Chondrocyte (in vitro differentiated cells): ENCODE measurements at places on chromosomes 2 and 18. TPM values are rescaled to one million over a fixed set of nuclear protein-coding genes. Genes with fewer than 3 reads are reported as not detected.

DNA sequence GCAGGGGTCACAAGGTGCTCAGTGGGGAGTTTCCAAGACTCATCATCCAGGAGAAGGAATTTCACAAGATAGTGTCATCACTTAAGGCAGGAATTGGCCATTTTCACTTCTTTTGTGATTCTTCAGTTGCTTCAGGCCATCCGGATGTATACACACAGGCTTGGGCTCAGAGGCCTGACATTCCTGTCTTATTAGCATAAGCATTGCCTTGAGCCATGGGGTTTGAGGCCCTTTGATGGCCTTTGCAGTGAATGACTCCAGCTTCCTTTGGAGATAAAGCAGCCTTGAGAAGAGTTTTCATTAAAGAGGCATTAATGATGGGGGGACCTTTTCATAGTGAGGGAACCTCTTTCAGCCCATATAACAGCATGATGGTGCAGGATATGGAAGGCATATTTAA, 366.0 kb upstream of the CNTNAP5 start:
- no peak overlapping the region for H3K27ac ChIP-seq
- peaks cover 4% of the 10 kb centered on the region for H3K36me3 ChIP-seq
- no peaks in the 10 kb centered on the region for H3K27me3 ChIP-seq
- no peak for DNase-seq

DNA sequence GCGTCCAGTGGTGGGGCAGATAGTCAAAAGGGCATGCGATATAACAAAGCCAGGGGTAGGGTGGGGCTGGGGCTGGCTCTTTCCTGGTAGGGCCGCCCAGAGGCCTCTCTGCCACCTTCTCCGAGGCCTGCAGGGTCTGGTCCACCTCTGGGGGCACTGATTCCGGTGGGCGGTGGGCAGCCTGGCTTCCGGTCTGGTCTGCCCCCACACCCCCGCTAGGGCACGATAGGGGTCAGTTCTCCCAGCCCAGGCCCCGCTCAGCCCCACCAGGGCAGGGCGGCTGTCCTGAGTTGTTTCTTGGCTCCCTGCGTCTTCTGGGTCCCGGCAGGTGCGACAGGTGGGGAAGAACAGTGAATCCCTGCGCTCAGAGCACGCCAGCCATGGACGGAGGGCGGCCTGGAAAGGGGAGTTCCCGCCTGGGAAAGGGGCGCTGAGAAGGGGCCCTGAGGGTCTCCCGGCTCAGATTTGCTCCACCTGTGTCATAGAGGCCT, 707 bp upstream of the ERFE start:
- H3K4me3 ChIP-seq = peak overlapping the region; percentile 9
- peaks cover 22% of the 10 kb centered on the region for H3K4me1 ChIP-seq
- no peaks in the 10 kb centered on the region for H3K27me3 ChIP-seq
- H3K27ac ChIP-seq = no peak overlapping the region
- peaks cover 2% of the 10 kb centered on the region for H3K36me3 ChIP-seq
- peak; percentile 91 for DNase-seq

- H3K27me3 ChIP-seq = peaks cover 27% of the 10 kb centered on the region
- no peaks in the 10 kb centered on the region for H3K36me3 ChIP-seq
- H3K27ac ChIP-seq = no peak overlapping the region
- peaks cover 10% of the 10 kb centered on the region for H3K4me1 ChIP-seq
- H3K4me3 ChIP-seq = no peak overlapping the region
- no peak for DNase-seq
Observed at GRCh38 chr2:120348134-120348736, 2.3 kb downstream of the INHBB start.

DNA sequence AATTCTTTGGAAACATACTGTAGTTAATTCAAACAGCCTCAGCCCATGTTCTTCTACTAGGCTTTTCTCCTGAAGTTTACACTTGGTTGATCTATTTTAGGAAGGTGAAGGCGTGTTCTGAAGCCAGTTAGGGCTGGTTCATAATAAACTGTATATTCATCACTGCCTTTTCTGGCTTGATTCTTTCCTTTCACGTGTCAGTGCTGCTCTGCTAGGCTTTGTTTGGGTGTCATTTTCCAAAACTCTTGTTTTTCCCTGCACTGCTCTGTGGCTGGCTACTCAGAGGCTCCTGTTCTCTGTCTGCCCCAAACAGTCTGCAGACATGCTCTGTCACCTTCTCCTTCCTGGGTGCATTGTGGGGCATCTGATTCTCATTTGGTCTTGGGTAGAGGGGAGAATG, 136.1 kb downstream of the PARD3B start:
- peak overlapping the region; percentile 81 for H3K27ac ChIP-seq
- H3K4me1 ChIP-seq = peaks cover 34% of the 10 kb centered on the region
- no peak for DNase-seq

- H3K27ac ChIP-seq = no peak overlapping the region
- no peaks in the 10 kb centered on the region for H3K36me3 ChIP-seq
- DNase-seq = no peak
- H3K4me3 ChIP-seq = no peak overlapping the region
- H3K27me3 ChIP-seq = peaks cover 12% of the 10 kb centered on the region
Observed at GRCh38 chr2:3730646-3731045, 27.3 kb downstream of the DCDC2C start.

- no peaks in the 10 kb centered on the region for H3K4me1 ChIP-seq
- no peak overlapping the region for H3K4me3 ChIP-seq
- H3K36me3 ChIP-seq = peaks cover 10% of the 10 kb centered on the region
- H3K27ac ChIP-seq = no peak overlapping the region
- no peak for DNase-seq
Observed at GRCh38 chr2:97739893-97740245, 26.5 kb downstream of the ZAP70 start.

- no peak overlapping the region for H3K27ac ChIP-seq
- DNase-seq = no peak
- no peaks in the 10 kb centered on the region for H3K36me3 ChIP-seq
- no peaks in the 10 kb centered on the region for H3K4me1 ChIP-seq
Observed at GRCh38 chr2:175579646-175580045, 398.1 kb upstream of the ATP5MC3 start.

DNA sequence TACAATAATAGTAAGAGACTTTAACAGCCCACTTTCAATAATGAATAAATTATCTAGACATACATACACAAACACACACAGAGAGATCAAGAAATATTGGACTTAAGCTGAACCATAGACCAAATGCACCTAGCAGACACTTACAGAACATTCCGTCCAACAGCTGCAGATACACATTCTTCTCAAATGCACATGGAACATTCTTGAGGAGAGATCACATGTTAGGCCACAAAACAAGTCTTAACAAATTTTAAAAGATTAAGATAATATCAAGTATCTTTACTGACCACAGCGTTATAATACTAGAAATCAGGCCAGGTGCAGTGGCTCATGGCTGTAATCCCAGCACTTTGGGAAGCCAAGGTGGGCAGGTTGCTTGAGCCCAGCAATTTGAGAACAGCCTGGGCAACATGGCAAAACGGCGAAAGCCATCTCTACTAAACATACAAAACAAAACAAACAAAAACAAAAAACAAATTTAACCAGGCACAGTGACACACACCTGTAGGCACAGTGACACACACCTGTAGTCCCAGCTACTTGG, 7.4 kb downstream of the CERKL start:
- DNase-seq = no peak
- H3K27me3 ChIP-seq = peaks cover 52% of the 10 kb centered on the region
- H3K36me3 ChIP-seq = no peaks in the 10 kb centered on the region
- no peak overlapping the region for H3K27ac ChIP-seq
- no peak overlapping the region for H3K4me3 ChIP-seq
- H3K4me1 ChIP-seq = no peaks in the 10 kb centered on the region

DNA sequence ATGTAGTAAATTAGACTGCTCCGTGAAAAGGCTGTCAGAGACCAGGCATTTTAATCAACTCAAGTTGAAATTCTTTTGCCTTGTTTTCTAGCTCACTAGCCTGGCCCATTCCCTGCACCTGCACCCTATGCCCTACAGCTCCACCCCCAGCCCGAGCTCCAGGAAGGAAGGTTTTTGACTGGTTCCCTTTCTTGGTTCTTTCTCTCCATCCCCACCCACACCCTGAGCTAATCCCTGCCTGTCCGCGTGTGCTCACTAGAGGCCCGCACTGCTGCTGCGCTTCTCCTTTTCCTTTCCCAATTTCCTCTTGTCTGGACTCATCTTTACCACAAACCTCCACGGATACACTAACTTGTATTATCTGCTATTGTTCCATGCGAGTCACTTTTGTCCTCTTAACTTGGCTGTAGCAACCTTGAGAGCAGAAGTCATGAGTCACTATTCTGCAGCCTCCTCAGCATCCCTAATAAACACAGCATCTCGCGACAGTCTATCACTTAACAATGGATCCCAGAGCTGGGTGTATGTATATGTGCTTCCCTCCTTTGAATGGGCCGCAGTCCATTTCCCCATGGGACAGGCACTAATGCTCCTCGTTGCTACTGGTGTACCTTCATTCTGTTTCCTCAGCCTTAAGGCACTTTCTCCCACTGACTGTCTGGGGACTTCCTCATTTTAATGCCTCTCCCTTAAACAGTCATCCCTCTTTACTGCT, 36.5 kb downstream of the COLEC12 start:
- H3K4me1 ChIP-seq = peaks cover 10% of the 10 kb centered on the region
- H3K27ac ChIP-seq = no peak overlapping the region
- H3K27me3 ChIP-seq = peaks cover 2% of the 10 kb centered on the region
- no peak overlapping the region for H3K4me3 ChIP-seq
- no peak for DNase-seq

DNA sequence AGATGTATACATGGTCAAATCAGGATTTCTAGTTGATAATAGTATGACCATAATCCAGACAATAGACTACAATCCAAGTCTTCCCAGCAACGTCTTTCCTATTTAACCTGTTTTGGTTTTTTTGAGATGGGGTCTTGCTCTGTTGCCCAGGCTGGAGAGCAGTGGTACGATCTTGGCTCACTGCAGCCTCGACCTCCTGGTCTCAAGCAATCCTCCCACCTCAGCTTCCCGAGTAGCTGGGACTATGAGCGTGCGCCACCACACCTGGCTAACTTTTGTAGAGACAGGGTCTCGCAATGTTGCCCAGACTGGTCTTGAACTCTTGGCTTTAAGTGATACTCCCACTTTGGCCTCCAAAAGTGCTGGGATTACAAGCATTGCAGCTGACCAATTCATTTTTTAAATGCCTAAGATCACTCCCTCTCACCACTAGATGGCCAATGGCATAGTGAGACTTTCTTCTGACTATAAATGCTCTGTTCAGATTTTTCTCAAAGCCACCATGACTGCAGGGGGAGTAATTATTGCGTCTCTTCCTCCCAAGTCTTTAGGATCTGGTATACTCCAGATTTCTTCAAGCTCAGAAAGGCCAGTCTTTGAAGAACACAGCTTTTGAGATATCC, 47.6 kb downstream of the HNRNPLL start:
- H3K4me3 ChIP-seq = no peak overlapping the region
- no peaks in the 10 kb centered on the region for H3K4me1 ChIP-seq
- no peak for DNase-seq

GRCh38 chr2:127410871-127411652, 7.2 kb upstream of the PROC start:
- H3K4me3 ChIP-seq = peak overlapping the region; percentile 54
- peaks cover 1% of the 10 kb centered on the region for H3K36me3 ChIP-seq
- DNase-seq = no peak
- H3K27me3 ChIP-seq = no peaks in the 10 kb centered on the region
- H3K4me1 ChIP-seq = peaks cover 85% of the 10 kb centered on the region

DNA sequence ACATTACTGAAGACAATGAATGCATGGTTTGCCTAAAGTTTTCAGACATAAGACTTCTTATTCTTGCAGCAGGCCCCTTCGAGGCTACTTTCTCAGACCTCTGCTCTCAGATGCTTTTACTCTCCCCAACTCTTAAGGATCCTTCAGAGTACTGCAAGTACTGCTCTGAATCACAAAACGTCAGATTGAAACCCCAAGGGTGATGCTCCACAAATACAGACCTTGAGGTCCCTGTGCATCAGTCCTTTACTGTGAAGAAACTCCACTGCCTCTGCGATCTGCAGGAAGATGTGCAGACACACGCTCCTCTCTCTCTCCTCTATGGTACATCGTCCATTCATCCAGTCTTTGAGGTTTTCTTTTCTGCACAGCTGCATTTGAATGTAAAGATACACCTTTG, 52.8 kb downstream of the EIF2AK3 start:
- H3K4me1 ChIP-seq = peaks cover 20% of the 10 kb centered on the region
- no peaks in the 10 kb centered on the region for H3K27me3 ChIP-seq
- no peak overlapping the region for H3K27ac ChIP-seq
- H3K36me3 ChIP-seq = peaks cover 39% of the 10 kb centered on the region
- DNase-seq = no peak
- no peak overlapping the region for H3K4me3 ChIP-seq

- no peaks in the 10 kb centered on the region for H3K4me1 ChIP-seq
- H3K27me3 ChIP-seq = no peaks in the 10 kb centered on the region
- H3K4me3 ChIP-seq = no peak overlapping the region
- H3K36me3 ChIP-seq = no peaks in the 10 kb centered on the region
Observed at GRCh38 chr2:66073172-66073571, 361.8 kb upstream of the MEIS1 start.

Gene SP5
- not detected in 3 replicates for total RNA-seq

- peaks cover 5% of the 10 kb centered on the region for H3K27me3 ChIP-seq
- no peak for DNase-seq
- no peak overlapping the region for H3K4me3 ChIP-seq
- H3K27ac ChIP-seq = no peak overlapping the region
- no peaks in the 10 kb centered on the region for H3K36me3 ChIP-seq
Observed at GRCh38 chr18:59514203-59514602, 155.1 kb upstream of the LMAN1 start.

DNA sequence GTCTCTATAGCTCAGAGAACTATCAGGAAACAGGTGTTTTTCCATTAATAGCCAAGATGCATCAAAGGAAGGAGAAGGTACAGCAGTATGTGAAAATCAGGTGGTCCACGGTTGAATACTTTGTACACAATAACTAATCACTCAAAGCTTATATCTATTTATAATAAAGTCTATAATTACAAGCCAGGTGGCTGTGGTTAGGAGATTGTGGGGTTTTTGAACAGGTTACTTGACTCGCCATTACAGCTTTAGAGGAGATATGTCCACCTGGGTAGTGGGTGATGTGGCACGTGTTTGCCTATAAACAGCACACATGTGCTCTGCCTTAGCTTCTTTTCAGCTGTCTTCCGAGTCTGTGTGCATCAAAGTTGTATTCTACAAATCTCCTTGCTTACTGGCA, 892.2 kb upstream of the ZEB2 start:
- H3K4me1 ChIP-seq = peaks cover 20% of the 10 kb centered on the region
- no peak overlapping the region for H3K4me3 ChIP-seq
- no peaks in the 10 kb centered on the region for H3K27me3 ChIP-seq
- no peak for DNase-seq
- no peak overlapping the region for H3K27ac ChIP-seq

- no peak overlapping the region for H3K27ac ChIP-seq
- H3K4me1 ChIP-seq = no peaks in the 10 kb centered on the region
- H3K36me3 ChIP-seq = no peaks in the 10 kb centered on the region
- H3K27me3 ChIP-seq = peaks cover 13% of the 10 kb centered on the region
- DNase-seq = no peak
Observed at GRCh38 chr18:13835202-13835601, 11.3 kb downstream of the MC5R start.

- H3K36me3 ChIP-seq = no peaks in the 10 kb centered on the region
- H3K27me3 ChIP-seq = peaks cover 3% of the 10 kb centered on the region
- peak overlapping the region; percentile 56 for H3K27ac ChIP-seq
- no peak for DNase-seq
- peaks cover 35% of the 10 kb centered on the region for H3K4me1 ChIP-seq
- H3K4me3 ChIP-seq = peak overlapping the region; percentile 32
Observed at GRCh38 chr2:68828887-68829708, 42.1 kb downstream of the BMP10 start.

Gene CXCR1
- not detected in 3 replicates for total RNA-seq

Gene TMEM182
- 4.2 to 6.0 TPM (median 5.1 TPM) in 3 replicates for total RNA-seq
